HFFc6 (cell line): ENCODE measurements at places on chromosomes 12 and 14. TPM values are rescaled to one million over a fixed set of nuclear protein-coding genes. Genes with fewer than 3 reads are reported as not detected.

- no peaks in the 10 kb centered on the region for H3K36me3 ChIP-seq
- no peaks in the 10 kb centered on the region for H3K4me1 ChIP-seq
- H3K27ac ChIP-seq, result no peak overlapping the region
- peaks cover 2% of the 10 kb centered on the region; the same call in 1 of the 2 replicates for H3K27me3 ChIP-seq
- H3K4me3 ChIP-seq, result no peak overlapping the region
Measured at GRCh38 chr14:60067882-60068281, 23.8 kb upstream of the PCNX4 start.

DNA sequence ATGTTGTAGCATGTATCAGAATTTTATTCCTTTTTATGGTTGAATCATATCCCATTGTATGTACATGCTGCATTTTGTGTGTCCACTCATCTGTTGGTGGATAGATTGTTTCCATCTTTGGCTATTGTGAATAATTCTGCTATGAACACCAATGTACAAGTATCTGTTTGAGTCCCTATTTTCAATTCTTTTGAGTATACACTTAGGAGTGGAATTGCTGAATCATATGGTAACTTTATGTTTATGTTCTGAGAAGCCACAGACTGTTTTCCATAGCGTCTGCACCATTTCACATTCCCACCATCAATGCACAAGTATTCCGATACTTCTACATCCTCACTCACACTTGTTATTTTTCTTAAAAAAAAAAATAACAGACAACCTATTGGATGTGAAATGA lies 91.5 kb downstream of the ARF6 start:
- peak overlapping the region; percentile 65 for H3K27ac ChIP-seq
- H3K36me3 ChIP-seq, result no peaks in the 10 kb centered on the region
- H3K4me3 ChIP-seq, result peak overlapping the region; percentile 28; the same call in 1 of the 2 replicates
- peaks cover 84% of the 10 kb centered on the region for H3K4me1 ChIP-seq
- no peaks in the 10 kb centered on the region; the same call in 1 of the 2 replicates for H3K27me3 ChIP-seq

DNA sequence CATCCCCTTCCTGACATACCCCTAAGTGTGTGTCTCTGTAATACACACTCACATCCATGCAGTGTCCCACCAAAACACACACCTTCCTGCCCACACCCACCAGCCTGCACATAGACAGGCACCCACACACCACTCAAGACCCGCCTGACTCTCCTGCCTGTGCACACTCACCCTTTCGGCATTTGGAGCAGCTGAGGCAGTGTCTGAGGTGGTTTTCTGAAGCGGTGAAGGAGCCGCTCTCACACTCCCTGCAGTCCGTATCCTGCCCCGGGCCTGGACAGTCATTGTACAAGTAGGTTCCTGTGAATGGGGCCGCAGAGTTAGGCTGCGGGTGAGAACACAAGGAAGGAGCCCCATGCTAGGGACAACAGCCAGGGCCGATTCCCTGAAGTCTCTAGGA lies 8.3 kb downstream of the TNFRSF1A start:
- peaks cover 32% of the 10 kb centered on the region for H3K36me3 ChIP-seq
- peaks cover 57% of the 10 kb centered on the region for H3K4me1 ChIP-seq
- H3K27me3 ChIP-seq, result no peaks in the 10 kb centered on the region; the same call in none of the 2 replicates
- H3K27ac ChIP-seq, result no peak overlapping the region

- H3K4me1 ChIP-seq, result no peaks in the 10 kb centered on the region
- H3K36me3 ChIP-seq, result no peaks in the 10 kb centered on the region
- peaks cover 37% of the 10 kb centered on the region for H3K27me3 ChIP-seq
- no peak overlapping the region for H3K4me3 ChIP-seq
Measured at GRCh38 chr14:91089958-91090535, 23.8 kb upstream of the DGLUCY start.

DNA sequence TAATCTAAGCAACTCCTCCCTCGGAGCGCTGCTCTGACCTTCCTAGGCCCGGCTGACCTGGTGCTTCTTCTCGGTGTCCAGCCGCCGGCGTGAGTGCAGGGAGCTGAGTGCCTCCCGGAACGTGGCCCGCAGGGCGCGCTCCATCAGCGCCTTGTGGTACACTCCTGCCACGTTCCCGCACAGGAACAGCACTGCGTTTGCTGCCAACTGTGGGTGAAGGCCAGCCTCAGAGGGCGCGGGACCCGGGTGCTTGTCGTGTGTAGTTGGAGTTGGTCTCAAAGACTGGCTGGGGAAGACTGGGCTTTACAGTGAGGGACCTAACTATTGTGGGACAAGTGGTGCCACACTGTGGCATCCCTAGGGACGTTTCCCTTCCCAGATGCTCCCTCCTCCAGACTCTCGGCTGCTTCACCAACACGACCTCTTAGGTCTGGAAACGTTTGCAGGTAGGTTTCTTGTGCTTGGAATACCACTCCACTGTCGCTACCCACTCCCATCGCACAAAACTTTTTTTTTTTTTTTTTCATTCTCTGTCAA lies 3.1 kb downstream of the ADCY4 start:
- no peaks in the 10 kb centered on the region for H3K36me3 ChIP-seq
- no peak overlapping the region for H3K27ac ChIP-seq
- H3K27me3 ChIP-seq, result peaks cover 25% of the 10 kb centered on the region

DNA sequence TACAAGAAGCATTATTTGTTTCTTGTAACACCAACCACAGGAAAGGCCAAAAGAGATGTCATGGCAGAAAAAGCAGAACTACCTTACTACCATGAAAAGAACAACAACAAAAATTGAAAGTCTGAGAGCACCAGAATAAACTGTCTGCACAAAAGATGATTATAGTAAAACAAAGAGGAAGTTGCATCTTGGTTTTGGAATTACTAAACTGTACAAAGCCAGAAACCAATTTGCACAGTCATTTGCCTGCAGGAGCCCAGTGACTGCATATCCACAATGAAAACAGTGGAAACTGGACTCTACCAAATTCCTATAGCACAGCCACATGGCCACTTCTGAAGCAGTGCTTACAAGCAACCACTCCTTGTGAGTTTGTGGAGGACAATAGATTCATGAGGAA lies 276.2 kb downstream of the SSPN start:
- DNase-seq, result peak; percentile 46
- H3K27ac ChIP-seq, result peak overlapping the region; percentile 29; the same call in 1 of the 2 replicates
- H3K36me3 ChIP-seq, result no peaks in the 10 kb centered on the region

GRCh38 chr12:125346362-125346761 lies 281.1 kb downstream of the AACS start:
- DNase-seq, result no peak
- no peaks in the 10 kb centered on the region for H3K4me1 ChIP-seq
- no peak overlapping the region for H3K27ac ChIP-seq

DNA sequence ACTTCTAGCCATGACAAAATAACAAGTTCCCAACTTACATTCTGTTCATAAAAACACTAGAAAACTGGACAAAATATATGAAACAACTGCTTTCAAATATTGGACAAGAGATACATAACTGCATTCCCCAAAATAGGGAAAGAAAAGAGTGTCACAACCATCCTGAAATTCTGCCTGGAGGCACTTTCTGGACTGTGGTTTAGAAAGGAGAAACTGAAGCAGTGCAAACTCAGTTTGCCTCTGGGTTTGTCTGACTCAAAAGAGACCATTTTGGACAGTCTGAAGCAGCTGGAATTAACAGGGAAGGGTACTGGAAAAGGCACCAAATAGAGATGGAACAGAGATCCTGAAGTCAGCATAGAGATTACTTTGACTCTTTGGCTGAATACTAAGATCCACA lies 11.3 kb upstream of the SYT1 start:
- no peak overlapping the region for H3K27ac ChIP-seq
- H3K27me3 ChIP-seq, result no peaks in the 10 kb centered on the region
- H3K4me1 ChIP-seq, result no peaks in the 10 kb centered on the region
- peaks cover 12% of the 10 kb centered on the region for H3K36me3 ChIP-seq
- H3K4me3 ChIP-seq, result no peak overlapping the region
- DNase-seq, result no peak

DNA sequence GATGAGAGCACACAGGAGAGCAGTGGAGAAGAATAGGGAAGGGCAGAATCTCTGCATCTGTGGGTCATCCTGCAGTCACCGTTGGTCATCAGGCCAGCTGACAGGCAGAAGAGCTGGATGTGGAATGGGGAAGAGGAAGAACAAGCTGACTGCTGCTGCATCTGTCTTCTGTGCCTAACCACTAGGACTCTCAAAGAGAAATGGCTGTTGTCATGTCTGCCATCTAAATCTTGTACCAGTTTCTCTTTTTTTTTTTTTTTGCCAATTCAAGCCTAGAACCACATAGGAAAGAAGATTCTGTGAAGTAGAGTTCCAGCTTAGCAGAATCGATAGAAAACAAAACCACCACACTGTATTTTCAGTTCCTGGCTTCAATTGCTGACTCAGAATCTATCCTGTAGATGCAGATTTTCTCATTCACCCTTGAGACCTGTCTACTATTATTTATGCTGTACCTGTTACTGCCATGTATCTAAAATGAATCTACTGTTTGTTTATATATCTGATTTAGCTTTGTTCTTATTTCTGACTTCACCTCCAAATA lies 421.9 kb upstream of the PRICKLE1 start:
- no peak overlapping the region for H3K27ac ChIP-seq
- no peaks in the 10 kb centered on the region for H3K36me3 ChIP-seq
- no peak overlapping the region for H3K4me3 ChIP-seq
- DNase-seq, result no peak
- H3K4me1 ChIP-seq, result no peaks in the 10 kb centered on the region

DNA sequence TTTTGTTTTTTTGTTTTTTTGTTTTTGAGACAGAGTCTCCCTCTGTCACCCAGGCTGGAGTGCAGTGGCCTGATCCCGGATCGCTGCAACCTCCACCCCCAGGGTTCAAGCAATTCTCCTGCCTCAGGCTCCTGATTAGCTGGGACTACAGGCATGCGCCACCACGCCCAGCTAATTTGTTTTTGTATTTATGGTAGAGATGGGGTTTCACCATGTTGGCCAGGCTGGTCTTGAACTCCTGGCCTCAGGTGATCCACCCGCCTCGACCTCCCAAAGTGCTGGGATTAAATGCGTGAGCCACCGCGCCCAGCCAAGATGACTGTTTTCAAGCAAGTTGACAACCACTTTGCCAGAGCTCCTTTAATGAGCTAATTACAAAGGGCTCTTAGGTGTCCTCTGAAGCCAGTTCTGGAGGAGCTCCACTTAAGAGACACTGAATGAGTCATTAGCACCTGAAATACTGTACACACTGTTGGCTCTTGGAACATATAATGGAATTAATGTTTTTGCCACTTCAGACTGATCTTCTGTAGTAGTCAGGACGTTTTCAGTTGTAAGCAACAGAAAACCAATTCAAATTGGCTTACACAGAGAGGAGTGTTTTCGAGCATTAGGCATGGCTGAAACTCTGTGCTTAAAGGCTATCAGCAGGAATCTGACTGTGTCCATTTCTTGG lies 55.4 kb upstream of the MED13L start:
- peaks cover 3% of the 10 kb centered on the region for H3K27me3 ChIP-seq
- no peak overlapping the region for H3K4me3 ChIP-seq
- DNase-seq, result no peak
- peaks cover 24% of the 10 kb centered on the region for H3K4me1 ChIP-seq

DNA sequence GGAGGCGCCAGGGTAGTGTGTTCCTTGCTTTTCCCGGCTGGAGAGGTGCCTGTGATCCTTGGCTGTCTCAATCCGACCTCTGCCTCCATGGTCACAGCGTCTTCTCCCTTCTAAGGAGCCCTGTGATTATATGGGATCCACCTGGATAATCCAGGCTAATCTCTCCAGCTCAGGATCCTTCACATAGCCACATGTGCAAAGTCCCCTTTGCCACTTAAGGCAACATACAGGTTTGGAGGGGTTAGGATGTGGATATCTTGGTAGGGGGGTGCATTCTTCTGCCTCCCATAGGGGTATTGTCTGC lies 1.2 kb upstream of the HVCN1 start:
- H3K4me1 ChIP-seq, result 0 out of 2 replicates have a peak, but pooled peaks cover 4% of the 10 kb centered on the region
- H3K36me3 ChIP-seq, result no peaks in the 10 kb centered on the region
- H3K4me3 ChIP-seq, result no peak overlapping the region
- H3K27me3 ChIP-seq, result peaks cover 41% of the 10 kb centered on the region
- DNase-seq, result no peak
- no peak overlapping the region for H3K27ac ChIP-seq

DNA sequence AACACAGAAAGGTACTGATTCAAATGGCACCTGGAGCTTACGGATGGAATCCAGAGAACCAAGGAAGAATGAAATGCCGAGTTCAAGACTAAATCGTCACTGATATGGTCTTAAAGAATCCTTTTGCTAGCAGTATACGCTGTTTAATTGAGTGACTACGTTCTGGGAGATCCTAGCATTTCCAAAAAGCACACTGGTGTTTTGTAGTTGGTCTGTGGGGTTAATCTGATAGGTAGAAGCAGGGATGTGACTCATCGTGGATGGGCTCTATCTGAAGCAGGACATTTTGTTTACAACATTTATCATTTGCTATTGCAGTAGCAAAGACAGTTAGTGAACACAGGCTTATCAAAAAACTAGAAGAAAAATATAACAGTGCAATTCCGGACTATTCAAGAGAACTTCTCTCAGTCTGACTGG lies 169.2 kb upstream of the HMGA2 start:
- H3K4me3 ChIP-seq, result no peak overlapping the region; the same call in 1 of the 2 replicates
- no peaks in the 10 kb centered on the region for H3K27me3 ChIP-seq
- H3K36me3 ChIP-seq, result peaks cover 39% of the 10 kb centered on the region
- peak overlapping the region; percentile 91 for H3K27ac ChIP-seq
- DNase-seq, result no peak

Gene ZFHX2
- 1.7 to 4.2 TPM (median 2.5 TPM) in 3 replicates for total RNA-seq

- no peak overlapping the region for H3K4me3 ChIP-seq
- H3K27me3 ChIP-seq, result peaks cover 63% of the 10 kb centered on the region
- H3K27ac ChIP-seq, result no peak overlapping the region
Measured at GRCh38 chr12:124296916-124297351, 2.0 kb downstream of the RFLNA start.

- no peaks in the 10 kb centered on the region; the same call in 1 of the 2 replicates for H3K27me3 ChIP-seq
- H3K36me3 ChIP-seq, result 0 out of 2 replicates have a peak, but pooled peaks cover 4% of the 10 kb centered on the region
- H3K4me3 ChIP-seq, result no peak overlapping the region
- no peak for DNase-seq
- no peaks in the 10 kb centered on the region; the same call in 1 of the 2 replicates for H3K4me1 ChIP-seq
- H3K27ac ChIP-seq, result no peak overlapping the region
Measured at GRCh38 chr14:89233184-89233583, 183.8 kb downstream of the FOXN3 start.

GRCh38 chr12:1819050-1819449 lies 1.3 kb upstream of the LRTM2 start:
- no peak overlapping the region for H3K27ac ChIP-seq
- H3K4me1 ChIP-seq, result no peaks in the 10 kb centered on the region
- no peak overlapping the region for H3K4me3 ChIP-seq

Gene C12orf50
- total RNA-seq, result not detected in 3 replicates

- peaks cover 4% of the 10 kb centered on the region for H3K27me3 ChIP-seq
- H3K36me3 ChIP-seq, result no peaks in the 10 kb centered on the region
- H3K4me1 ChIP-seq, result no peaks in the 10 kb centered on the region
- no peak for DNase-seq
- H3K27ac ChIP-seq, result no peak overlapping the region
Measured at GRCh38 chr12:108969622-108970021, 51.2 kb downstream of the SVOP start.

DNA sequence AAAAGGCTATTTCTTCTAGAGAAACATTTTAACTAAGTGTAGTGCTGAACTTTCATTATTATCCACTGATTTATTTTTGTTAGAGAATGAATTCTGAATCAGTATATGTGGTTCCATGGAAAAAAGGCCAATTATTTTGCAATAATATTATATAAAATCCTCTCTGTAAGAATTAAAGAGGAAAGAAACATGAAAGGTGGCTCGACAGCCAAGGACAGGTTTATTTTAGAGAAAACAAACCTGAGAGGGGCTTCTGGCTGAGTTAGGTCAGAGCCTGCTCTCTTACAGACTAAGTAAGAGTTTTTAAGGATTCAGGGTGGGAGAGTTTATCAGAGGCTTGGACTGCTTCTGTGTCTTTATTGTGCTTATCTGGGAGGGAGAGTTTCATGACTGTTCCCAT lies 46.7 kb upstream of the GUCY2C start:
- DNase-seq, result no peak
- no peaks in the 10 kb centered on the region for H3K27me3 ChIP-seq
- H3K4me1 ChIP-seq, result no peaks in the 10 kb centered on the region; the same call in 1 of the 2 replicates
- H3K36me3 ChIP-seq, result no peaks in the 10 kb centered on the region; the same call in 1 of the 2 replicates
- H3K4me3 ChIP-seq, result no peak overlapping the region

Gene RILPL2
- 4.4 to 5.5 TPM (median 5.4 TPM) in 3 replicates for total RNA-seq

GRCh38 chr12:11880381-11880780 lies 190.4 kb upstream of the BCL2L14 start:
- no peak for DNase-seq
- no peak overlapping the region for H3K27ac ChIP-seq
- peaks cover 79% of the 10 kb centered on the region for H3K4me1 ChIP-seq
- H3K4me3 ChIP-seq, result no peak overlapping the region
